ENCODE measurements at places on chromosomes 13 and 19.

DNA sequence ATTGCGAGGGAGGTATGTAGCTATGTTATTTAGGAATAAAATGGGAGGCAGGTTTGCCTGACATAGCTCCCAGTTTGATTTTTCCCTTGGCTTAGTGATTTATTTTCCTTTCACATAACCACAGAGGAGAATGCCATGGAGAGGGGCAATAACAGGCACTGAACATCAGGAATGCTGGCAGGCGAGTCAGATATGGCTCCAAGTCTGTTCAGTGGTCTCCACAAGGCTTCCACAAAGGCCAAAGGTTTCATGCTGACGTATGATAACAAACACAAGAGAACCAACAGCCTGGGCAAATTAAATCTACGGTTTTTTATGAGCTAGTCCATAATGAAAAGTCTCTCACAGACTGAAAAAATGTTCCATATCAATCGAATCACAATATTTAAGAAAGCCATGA, 66.7 kb downstream of the SUCLA2 start:
- DNase-seq = no peak

DNA sequence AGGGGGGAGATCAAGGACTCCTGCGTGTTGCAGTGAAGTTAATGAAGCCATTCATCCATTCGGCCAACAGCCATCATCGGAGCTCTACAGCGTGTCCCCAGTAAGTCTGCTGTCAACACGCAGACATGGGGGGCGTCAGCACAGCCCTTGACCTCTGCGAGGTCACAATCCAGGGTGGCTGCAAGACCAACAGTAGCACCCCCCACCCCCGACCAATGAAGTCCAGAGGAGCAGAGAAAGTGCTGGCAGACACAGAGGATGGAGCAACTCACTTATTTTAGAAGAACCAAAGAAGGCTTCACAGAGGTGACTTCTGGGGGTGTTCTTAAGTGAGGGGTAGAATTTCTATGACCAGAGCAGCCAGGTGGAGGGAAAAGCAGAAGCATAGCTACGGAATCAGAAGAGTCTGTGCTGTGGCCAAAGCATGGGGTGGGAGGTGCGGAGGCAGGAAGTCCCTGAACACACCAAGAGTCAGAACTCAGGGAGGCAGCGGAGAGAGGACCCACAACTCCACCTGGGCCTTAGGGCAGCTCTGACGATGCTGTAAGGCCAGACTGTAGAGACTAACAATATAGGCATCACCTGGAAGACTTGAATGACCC, 185.4 kb downstream of the FOXO1 start:
- no peak for DNase-seq

DNA sequence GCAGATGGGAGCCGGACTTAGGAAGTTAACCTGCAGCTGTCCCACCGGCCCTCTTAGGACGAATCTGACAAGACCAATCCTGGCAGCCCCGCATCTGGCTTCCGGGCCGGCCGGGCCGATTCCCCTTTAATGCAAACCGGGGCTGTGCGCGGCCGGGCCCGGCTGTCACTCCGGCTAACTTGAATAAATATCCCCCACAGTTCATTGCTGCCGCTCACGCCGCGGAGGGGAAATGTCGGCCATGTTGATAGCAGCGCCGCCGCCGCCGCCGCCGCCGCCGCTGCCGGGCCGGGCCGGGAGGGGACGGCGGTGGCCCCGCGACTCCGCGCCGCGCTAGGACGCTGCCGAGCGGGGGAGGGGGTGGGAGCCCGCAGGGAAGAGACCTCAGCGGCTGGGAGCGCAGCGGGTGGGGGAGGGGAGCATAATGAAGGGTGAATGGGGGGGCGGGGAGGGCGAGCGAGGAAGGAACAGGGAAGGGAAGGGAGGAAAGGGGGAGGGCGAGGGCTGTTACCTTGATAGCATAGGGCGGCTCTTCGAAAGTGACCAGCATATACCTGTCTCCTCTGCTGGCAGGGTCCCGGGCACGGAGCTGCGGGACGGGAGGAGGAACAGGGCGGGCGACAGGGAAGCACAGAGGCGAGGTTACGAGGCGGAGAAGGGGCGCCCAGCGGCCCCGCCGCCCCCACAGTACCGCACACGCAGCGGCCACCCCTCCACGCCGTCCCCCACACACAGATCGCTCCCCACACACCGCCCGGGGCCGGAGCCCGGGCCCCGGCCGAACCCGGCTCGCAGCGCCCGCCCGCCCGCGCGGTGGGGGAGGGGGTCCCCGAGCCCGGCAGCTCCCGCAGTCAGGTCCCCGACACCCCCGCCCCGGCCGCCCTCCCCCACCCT, 1.1 kb downstream of the INTS6 start:
- peak; percentile 49 for DNase-seq

GRCh38 chr19:46718157-46718933, 1.4 kb upstream of the PRKD2 start:
- no peak for DNase-seq

- DNase-seq = no peak
Observed at GRCh38 chr13:34750078-34750931, 191.8 kb upstream of the NBEA start.

DNA sequence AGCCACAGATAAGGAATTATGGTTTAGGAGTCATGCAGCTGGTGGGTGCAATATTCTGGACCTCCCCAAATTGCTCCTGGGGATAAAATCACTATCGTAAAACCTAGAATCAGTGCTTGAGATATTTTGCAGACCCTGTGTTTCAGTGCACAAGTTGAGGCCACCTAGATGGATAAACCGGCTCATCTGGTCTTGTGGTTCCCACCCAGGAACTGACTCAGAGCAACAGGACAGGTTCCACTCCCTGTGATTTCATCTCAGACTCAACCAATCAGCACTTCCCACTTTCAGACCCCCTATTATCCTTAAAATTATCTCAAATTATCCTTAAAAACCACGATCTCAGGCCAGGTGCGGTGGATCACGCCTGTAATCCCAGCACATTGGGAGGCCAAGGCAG, 21.0 kb downstream of the FBXL12 start:
- DNase-seq = no peak

DNA sequence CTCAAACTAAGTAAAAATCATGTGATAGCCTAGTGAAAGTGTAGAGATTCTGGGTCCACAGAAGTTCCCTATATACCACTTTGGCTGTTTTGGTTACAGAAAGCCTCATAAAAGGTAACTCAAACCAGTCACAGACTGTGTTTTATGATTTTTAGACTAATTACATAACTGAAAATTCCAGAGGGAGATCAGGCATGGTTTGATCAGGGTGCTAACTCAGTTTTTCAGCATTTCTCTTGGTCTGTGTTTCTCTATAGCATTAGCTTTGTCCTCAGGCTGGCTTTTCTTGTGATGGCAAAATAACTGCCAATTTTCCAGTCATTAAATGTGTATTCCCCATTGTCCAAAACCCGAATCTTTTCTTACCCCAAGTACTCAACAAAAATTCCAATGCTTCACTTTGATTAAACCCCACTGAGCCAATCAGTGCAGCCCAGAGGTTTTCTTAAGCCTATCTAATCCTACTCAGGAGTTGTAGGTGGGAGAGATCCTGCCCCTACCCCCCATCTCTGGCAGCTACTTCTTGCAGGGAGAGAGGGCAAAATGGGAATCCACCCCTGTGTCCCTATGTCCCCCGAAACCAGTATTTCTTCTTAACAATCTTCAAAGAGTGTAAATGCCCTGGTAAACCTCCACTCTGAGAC, 8.6 kb upstream of the FXYD3 start:
- no peak for DNase-seq

DNA sequence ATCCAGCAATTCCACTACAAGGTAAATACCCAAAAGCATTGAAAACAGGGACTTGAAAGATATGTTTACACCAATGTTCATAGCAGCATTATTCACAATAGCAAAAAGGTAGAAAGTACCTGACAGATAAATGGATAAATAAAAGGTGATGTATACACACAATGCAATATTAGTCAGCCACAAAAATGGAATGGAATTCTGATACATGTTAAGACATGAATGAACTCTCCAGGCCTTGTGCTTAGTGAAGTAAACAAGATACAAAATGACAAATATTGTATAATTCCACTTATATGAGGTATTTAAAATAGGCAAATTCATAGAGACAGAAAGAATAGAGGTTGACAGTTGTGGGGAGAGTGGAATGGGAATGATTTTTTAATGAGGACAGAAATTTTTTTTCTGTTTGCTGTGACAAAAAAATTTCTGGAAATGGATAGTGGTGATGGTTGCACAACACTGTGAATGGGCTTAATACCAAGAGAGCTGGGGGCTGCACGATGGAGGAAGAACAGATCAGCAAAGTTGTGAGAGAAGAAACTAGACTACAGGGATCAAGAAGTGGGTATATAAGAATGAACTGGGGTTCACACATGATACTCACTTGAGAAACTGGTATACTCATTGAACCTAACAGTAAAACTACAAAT, 137.2 kb downstream of the MZT1 start:
- no peak for DNase-seq

- DNase-seq = no peak
Observed at GRCh38 chr13:42017264-42017663, 31.2 kb upstream of the DGKH start.

GRCh38 chr19:17200408-17201079, 14.6 kb upstream of the USE1 start:
- no peak for DNase-seq

DNA sequence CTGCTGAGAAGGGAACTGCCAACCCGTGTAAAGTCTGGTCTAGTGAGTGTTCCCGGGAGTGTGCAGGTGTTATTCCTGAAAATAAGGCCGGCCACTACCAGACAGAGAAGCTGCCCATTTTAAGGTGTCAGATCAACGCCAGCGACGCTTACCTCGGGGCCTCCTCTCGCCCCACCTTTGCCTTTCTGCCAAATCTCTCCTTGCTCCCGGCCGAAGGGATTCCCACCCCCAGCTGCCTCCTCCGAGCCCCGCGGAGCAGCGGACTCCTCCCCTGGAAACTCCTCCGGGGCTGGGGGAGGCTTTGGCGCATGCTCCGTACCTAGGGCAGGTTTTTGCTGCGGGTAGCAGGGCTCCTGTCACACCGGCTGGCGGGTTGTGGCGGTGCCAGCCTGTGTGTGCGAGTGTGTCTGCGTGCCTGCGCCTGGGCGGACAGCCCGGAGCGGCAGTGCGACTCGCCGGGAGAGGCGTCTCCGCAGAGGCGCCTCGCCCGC, at the start of gene HS6ST3:
Gene HS6ST3, plus strand, starts transcription at position 359 of the 491 bp plus-strand sequence.
- DNase-seq = peak; percentile 53

DNA sequence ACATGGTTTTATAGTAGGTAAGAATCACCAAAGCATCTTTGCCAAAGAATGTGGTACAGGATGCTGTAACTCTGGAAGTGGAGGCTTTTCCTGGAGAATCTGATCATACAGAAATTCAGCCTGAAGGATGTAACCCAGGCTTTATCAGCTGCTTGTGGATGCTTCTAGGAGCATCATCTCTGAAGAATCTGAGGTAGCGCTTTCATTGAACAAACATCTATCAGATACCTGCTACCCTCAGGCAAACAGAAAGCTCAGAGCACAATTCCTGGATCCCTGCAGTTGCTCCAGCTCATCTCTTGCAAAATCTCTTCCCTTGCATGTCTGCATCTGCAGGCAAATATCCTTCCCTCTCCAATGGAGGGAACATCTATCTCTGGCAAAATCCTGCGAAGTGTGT, 9.3 kb downstream of the FAM124A start:
- no peak for DNase-seq

DNA sequence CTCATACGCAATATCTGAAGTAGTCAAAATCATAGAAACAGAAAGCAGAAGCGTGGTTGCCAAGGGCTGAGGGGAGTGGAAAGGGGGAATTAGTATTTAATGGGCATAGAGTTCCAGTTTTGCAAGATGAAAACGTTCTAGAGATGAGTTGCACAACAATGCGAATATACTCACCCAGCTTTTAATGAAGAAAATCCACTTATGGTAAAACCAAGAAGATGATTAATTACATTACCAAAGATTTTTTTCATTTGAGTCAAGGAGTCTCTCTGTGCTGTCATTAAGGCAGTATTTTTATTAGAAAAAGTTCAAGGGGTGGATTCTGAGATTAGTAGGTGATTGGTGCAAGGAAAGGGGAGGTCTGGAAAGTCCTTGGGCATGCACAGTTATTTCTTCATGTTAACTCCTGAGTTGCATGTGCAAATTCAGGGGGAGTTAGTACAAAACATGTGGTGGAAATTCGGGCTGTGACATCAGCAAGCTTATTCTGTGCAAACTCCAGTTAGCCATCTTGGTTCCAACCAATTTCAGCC, 6.9 kb upstream of the CBY2 start:
- DNase-seq = no peak

DNA sequence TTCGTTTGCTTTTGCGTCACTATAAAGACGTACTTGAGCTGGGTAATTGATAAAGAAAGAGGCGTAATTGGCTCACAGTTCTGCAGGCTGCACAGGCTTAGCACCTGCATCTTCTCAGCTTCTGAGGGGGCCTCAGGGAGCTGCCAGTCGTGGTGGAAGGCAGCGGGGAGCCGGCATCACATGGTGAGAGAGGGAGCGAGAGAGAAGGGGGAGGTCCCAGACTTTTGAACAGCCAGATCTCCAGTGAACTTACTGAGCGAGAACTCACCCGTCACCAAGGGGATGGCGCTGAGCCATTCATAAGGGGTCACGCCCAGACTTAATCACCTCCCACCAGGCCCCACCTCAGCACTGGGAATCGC, 58.7 kb upstream of the F7 start:
- no peak for DNase-seq

- DNase-seq = no peak
Observed at GRCh38 chr19:5806905-5807304, 2.0 kb downstream of the NRTN start.

DNA sequence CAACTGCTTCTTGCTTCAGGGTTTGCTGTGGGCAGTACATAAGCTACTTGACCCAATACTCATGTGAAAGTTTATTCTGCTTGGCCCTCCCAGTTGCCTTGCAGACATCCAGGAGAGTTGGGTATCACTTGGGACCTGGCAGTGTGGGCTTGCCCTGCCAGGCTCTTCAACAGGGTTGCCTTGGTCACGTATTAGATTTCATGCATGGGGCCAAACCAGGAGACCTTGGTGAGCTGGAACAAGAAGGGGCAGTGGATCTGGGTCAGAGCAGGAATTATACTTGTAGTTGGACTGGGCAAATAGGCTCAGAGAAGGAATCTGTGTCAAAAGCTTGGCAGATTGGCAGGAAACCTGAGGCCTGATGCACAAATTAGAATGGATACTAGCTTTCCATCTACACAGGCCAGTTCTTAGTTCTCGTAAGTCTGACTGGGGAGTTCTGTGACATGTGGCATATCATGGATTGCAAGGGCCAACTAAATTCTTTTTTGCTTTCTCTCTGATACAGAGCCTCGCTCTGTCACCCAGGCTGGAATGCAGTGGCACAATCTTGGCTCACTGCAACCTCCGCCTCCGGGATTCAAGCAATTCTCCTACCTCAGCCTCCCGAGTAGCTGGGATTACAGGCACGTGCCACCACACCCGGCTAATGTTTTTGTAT, 192.6 kb upstream of the SERP2 start:
- DNase-seq = no peak

DNA sequence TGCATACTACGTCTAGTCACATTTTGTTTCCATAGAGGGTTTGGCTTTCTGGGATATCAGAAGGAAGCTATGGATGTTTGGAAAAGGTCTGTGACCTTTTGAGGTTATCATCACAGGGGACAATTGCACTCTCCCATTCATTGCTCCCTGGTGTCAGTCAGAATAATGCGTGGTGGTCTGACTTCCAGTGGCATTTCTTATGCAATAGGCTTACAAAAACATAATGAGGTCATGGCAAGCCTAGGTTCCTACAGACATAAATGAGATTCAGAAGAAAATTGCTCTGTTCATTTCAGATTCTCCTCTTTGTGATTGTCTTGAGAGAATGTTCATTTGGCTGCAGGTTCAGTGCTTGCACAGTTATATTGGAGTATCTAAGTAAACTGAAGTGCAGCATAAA, 54.6 kb downstream of the ARHGAP35 start:
- no peak for DNase-seq
